ENCODE measurements at places on chromosomes 4 and X.

GRCh38 chrX:5632061-5632614 is 596.5 kb downstream of the NLGN4X start:
- no peak for DNase-seq

DNA sequence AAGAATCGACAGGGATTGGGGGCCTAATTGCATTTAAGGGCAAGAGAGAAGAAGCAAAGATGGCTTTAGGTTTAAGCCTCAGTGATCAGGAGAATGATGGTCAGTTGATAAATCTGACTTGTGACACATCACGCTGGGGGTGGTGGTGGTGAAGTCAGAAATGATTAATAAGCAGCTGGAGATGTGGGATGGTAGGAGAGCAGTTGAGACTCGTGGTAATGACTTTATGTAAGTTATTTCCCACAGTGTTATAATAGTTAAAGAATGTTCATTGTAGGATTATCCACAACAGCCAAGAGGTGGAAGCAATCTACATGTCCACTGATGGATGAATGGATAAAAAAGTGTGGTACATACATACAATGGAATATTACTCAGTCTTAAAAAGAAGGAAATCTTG is 178.9 kb upstream of the GPC4 start:
- DNase-seq: no peak

GRCh38 chrX:34559325-34559724 is 97.8 kb downstream of the TMEM47 start:
- DNase-seq: no peak

GRCh38 chr4:143282211-143282707 is 54.4 kb upstream of the GAB1 start:
- DNase-seq: no peak

DNA sequence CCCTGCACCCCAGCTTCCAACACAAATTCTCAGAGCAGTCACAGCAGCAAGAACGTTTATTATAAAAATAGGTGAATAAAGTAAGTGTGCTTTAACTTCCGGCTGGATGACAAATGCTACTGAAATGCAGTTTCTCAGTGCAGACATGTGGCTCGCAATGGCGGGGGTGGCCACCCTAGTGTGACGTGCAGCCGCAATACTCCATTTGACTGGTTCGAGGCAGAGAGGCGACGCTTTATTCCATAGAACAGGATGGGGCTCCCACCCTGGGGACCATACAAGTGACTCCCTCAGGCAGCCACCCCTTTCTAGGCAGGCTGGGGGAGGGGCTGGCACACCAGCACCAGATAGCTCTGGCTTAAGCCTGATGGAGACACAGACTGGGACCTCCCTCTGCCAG is 14.5 kb downstream of the TNIP2 start:
- DNase-seq: no peak

Data from activated CD4-positive, CD25-positive, alpha-beta regulatory T cell (primary cell).